Stimulated activated CD8-positive, alpha-beta memory T cell treated with anti-CD3 and anti-CD28 coated beads, Interleukin-7, amount 100 ng/mL, for 1 hour (primary cell): ENCODE measurements at places on chromosomes 16 and 17.

GRCh38 chr17:49575679-49576087 is at the start of gene NXPH3:
TSS of gene NXPH3 (plus strand) at chr17:49575871. CDS start at chr17:49576220, 349 bp downstream.
- DNase-seq = no peak

DNA sequence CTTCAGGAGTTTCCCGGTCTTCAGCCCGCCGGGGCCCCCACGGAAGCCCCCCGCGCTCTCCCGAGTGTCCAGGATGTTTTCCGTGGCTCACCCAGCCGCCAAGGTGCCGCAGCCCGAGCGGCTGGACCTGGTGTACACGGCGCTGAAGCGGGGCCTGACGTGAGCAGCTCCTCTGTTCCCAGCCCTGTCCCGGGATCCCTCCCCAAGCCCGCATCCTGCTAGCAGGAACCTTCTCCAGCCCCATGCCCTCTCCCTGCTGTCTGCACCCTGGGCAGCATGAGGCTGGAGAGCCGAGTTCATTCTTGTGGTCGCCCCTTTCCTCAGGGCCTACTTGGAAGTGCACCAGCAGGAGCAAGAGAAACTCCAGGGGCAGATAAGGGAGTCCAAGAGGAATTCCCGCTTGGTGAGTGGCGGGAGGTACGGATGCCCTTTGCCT is 10.1 kb downstream of the RIPOR1 start:
- no peak for DNase-seq

GRCh38 chr16:23389201-23389600 is 63.8 kb downstream of the COG7 start:
- DNase-seq = no peak

DNA sequence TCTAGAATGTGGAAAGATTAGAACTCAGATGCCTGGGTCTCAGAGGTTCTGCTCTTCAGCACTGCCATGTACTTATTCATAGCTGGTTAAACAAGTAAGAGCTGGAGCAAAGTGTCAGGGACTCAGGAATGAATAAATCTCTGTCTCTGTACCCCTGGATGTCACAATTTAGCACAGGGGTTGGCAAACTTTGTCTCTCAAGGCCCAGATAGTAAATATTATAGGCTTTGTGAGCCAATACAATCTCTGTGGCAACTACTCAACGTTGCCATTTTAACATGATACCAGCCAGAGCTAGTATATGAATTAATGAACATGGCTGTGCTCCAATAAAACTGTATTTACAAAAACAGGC is 220.3 kb upstream of the MON1B start:
- no peak for DNase-seq

DNA sequence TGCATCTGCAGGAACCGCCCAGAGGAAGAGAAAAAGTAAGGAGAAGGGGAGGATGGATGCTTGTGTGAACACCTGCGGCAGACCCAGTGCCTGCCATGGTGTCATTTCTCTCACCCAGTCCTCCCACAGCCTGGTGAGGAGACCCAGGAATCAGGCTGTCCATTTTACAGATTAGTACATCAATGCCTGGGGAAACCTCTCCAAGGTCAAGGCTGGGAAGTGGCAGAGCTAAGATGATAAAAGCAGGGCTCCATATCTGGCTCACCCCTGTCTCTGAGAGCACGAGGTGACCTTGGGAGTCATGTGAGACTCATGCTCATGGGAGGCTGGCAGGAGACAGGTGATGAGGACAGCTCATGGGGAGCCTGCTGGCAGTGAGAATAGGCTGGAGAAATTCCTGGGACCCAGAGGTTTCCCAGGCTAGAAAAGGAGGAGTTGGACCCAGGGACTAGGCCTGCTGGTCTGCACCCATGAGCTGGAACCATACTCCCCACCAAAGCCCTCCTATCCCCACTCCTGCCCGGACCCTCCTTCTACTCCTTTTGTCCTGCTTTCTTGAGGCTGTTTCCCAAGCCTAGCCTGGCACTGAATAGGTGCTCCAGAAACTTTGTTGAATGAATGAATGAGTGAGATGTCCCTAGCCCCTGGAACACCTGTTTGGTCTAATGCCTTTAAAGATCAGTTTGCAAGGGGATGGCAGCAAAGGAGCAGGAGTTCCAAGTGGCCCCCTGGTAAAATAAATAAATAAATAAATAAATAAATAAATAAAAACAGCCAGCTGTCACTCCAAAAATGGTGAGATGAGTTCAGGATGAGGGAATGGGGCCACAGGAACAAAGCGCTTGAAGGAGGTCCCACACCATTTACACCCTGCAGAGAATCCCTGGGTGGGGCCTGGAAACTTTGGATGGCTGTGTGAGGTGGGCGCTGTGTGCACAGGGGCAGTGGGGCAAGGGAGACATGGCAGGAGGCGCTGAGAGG is 1.6 kb downstream of the ZNF629 start:
- DNase-seq = no peak

DNA sequence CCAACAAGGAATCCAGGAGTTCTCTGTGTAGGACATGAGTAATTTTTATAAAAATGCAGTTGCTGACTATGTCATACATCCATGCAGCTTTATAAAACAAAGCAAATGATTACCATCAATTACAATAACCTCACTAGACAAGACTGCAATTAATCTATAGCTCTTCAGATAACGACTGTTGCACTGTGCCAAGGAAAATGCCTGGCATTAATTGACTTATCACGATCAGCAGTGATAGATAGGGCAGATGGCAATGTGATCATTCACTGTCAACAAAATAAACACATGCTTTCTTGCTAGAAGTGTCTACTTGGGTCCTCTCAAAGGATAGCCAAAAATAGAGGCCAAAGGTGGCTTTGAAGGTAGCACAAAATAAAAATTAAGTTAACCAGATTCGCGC is 415.0 kb downstream of the CA10 start:
- no peak for DNase-seq

DNA sequence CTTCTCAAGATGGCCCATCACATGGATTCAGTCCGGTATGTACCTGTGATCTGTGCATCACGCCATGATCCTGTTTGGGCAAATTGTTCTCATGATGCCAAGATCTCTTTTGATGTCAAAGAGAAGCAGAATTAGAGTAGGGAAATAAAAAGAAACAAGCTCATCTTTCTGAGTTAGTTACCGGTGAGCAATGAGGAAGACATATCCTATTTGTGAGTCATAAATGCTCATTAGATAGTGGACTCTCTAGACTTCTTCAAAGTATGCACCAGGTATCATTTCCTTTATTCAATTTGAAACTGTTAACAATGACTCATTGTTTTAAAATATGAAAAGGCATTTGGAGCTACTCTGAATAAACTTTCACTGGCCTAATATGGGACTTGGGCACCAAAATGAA is 8.0 kb upstream of the KRTAP4-12 start:
- DNase-seq = no peak

DNA sequence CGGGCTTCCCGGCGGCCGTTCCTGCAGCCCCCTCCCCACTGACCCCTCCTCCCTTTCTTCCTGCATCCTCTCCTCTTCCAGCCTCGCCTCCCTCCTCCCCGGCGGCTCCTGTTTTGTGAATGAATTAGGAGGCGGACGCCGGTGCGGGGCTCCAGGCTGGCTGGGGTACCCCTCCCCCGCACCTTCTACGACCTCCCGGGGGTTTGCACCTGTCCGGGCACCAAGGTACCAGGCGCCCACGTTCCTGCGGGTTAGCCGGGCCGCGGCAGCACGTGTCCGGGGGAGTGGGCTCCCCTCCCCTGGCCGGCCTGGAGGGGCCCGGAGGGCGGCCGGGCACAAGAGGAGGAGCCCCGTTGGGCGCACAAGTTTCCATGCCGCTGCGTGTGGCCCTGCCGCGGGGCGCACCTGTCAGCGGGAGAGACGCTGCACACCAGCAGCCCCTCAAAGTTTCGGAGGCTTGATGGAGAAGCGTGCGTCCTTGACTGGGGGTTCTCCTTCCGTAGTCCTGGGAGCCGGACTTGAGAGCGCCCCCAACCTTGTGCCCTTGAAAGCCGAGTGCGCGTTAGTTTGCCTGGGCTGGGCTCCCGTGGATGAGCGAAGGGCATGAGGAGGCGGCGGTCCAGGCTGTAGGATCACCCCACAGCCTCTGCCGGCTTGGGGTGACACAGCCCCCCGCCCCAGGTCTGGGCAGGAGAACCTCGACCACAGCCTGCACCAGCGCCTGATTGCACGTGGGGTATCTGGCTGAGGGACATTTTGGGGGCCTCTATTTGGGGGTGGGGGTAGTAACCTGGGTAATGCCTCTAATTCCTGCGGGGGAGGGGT is 1.2 kb downstream of the HAS3 start:
- DNase-seq = no peak

- DNase-seq = no peak
These were observed 3.9 kb downstream of the TRIM25 start for GRCh38 chr17:56909742-56910508.

- DNase-seq = no peak
These were observed 334.8 kb downstream of the MAF start for GRCh38 chr16:79265701-79266100.

DNA sequence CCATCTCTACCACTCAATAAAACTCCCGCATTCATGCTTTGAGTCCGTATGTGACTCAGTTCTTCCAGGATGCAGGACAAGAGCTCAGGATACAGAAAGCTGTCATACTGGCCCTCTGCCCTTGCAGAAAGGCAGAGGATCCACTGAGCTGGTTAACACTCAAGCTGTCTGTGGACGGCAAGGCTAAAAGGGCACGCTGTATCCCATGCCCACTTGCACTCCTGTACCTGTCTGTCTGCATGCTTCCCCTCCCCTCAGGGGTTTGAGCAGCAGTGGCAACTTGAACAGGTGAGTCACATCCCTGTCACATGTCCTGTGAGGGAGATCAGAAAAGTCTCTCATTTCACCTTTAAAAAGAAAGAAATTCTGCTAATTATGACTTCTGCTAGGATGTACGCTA is 293.8 kb downstream of the HS3ST3B1 start:
- DNase-seq = no peak

DNA sequence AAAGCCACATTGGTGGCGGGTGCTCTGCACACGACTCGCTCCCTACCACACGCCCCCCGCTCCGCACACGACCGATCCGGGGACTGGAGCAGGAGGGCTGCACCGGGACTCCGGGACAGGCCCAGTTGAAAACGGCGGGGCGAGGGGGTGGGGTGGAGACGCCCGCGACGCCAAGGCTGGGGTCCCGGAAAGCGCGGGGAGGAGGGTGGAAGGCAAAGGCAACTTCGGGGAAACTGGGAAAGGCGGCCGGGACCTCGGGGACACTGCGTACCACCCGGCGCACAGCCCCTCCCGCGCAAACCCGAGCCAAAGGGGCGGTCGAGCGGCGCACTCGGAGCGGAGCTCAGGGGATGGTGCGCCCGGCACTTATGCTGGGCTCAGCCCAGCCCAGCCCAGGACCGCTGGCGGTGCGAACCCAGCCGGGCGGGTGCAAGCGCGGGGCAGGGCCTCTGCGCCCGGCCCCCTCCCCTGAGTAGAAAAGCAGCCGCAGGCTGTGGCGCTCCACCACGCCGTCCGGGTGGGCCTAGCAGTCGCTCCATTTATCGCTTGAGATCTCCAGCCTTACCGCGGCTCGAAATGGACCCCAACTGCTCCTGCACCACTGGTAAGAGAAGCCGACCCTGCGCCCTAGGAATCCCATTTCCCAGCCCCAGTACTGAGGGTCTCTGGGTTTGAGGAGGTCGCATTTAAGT is at the start of gene MT1M:
TSS of gene MT1M (plus strand) at position 504 of the 692 bp plus-strand sequence. CDS start at position 577, 73 bp downstream.
- DNase-seq = no peak

DNA sequence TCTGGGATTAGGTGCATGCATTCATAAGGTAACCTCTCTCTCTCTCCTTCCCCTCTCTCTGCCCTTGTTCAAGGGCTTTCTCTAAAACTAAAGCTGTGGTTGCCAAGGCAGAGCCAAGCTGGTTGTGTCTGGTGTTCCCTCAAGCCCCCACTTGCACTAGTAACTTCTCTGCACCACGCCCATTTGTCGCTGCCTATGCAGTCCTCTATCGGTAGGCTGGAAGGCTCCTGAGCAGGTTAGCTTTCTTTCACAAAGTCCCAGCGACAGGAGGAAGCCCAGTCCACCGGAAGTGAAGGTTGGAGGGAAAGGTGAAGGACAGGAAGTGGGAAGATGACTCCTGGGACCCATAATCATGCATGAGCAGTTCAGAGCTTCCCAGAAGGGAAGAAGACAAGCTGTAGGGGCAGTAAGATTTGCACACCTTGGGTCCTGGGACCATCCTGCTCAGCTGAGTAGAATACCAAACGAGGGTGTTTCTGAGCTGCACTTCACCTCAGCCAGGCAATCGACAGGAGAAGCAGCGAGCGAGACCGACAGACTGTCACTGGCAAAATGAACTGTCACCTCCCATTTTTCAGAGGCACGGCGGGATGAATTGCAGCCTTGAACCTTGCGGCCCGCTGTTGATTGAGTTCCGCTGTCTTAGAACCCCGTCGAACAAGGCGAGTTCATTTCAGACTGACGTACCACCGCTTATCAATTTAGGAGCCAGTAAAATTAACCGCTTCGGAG is 14.7 kb upstream of the SKAP1 start:
- DNase-seq = no peak

GRCh38 chr16:67951485-67951884 is 7.6 kb upstream of the LCAT start:
- DNase-seq = no peak

- DNase-seq = no peak
These were observed 9.8 kb upstream of the MYO18A start for GRCh38 chr17:29190039-29190438.

DNA sequence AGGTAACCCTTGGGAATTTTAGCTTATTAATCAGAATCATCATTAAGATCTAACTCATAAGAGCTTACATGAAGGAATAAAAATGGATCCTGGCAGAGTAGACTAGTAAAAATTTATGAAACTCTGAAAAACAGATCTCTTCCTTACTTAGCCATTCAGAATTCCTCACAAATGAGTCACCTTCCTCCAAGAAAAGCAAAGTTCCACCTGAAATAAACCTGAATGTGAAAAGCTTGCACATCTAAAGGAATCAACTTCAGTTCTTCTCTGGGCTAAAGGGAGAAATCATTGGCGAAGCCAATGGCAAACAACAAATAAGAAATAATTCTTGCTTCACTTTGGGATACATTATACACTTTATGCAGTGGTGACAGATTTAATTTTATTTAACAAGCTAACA is 22.7 kb downstream of the MYO1D start:
- no peak for DNase-seq

DNA sequence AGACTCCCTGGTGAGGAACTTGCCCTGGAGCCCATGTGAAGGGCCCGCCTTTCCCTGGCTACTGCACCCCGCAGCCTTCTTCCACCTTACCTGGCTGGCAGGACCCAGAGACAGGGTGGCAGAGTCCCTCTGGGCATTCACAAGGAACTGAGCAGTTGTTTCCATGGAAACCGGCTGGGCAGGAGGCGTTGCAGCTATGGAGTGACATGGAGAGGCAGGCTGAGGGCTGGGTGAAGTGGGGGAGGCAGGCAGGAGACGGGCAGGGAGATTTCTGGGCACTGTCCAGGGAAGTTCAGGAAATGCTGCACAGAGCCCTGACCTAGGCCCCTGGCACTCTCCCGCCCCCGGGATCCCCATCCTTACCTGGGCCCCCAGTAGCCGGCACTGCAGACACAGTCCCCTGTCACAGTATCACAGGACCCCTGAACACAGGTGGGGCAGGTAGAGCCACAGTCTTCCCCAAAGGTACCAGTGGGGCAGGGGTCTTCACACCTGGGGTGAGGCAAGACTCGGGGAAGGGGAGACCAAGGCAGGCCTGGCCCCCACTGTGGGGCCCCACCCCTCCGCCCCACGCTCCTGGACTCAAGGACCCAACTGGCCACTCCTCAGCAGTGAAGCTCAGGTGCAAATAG is 5.9 kb downstream of the SCARF1 start:
- DNase-seq = no peak

- no peak for DNase-seq
These were observed 20.5 kb downstream of the MNT start for GRCh38 chr17:2380226-2380922.

GRCh38 chr16:48030926-48031325 is 124.9 kb downstream of the ABCC12 start:
- no peak for DNase-seq
